Hematopoietic multipotent progenitor cell (in vitro differentiated cells): ENCODE measurements at places on chromosomes 6 and 20.

GRCh38 chr20:44031001-44031574, 116.4 kb downstream of the TOX2 start:
- DNase-seq = no peak

GRCh38 chr20:25019381-25020155, 27.0 kb upstream of the APMAP start:
- DNase-seq = no peak

DNA sequence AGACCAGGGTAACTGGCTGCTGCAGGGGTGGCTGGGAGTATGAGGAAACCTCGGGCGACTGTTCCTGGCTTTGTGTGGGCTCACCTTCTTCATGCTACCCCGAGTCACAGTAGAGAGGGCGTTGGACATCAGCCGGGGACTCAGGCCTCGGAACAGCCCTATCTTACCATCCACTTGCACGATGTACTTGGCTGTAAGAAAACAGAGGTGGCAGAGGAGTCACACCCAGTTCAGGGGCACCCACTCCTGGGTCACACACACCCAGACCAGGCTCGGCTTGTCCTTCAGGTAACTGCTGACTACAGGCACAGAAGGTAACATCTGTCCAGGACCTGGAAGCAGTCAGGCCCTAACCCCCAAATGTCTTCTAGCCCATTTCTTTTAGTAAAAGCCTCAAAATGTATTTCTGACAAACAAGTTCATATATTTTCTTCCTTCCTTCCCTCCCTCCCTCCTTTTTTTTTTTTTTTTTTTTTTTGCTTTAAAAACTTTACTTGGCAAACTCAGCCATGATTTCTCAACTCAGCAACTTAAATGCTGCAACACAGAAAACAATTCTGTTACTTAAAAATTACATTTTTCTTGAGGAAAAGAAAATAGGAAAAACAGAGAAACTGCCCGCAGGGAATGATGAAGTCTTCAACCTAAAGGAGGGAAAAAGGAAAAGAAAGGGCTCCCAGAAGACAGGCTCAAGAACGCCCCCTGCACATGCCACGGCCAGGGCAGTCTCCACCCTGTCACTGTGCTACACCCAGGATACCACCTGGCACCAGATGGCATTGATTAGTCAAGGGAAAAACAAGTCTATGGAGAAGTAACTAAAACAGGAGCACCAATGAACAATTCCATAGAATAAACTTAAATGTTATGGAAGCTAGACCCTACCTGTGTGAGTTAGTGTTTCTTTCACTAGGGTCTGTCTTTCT, 7.3 kb downstream of the MTCH1 start:
- DNase-seq = no peak

DNA sequence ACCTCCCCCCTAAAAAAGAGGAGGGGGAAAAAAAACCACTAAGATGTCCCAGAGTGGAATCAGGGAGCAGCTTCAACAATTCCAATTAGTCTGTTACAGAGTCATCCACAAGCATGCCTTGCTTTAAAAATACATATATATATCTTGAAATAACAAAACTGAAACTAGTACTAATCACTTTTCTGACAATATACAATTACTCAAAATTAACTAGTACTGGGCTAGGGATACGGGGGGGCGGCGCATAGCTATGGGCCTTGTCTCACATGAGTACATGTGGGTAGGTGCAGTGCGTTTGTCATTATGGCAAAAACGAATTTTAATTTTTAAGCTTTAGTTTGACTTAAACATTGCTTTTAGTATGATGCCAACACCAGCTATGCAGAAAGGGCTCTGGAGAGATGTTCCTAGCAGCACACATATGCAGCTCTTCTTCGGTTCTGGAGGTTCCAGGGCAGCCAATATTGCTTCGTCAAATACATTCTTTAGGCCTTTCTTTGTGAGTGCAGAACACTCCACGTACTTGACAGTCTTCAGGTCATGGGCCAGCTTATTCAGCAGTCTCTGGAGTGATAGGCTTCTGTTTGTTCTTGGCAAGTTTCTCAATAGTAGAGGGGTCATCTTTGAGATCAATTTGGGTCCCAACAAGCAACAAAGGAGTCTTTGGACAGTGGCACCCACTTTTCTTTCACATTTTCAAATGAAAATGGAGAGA, 38.8 kb downstream of the ITCH start:
- DNase-seq = no peak

GRCh38 chr20:24465159-24465558, 4.3 kb upstream of the SYNDIG1 start:
- DNase-seq = no peak

DNA sequence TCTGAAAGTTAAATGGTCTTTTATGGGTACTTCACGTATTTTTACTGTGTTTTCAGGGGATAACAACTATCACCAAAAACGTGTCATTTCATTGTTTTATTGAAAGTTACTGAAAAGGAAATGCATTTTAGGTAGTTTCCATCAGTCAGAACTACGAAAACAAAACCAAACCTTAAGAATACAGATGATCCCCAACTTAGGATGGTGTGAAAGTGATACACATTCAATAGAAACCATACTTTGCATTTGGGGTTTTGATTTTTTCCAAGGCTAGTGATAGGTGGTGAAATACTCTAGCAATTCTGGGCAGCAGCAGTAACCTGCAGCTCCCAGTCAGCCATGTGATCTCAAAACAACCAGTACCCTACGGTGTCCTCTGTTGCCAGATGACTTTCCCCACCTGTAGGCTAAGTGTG, 25.9 kb upstream of the EFHC1 start:
- no peak for DNase-seq

- DNase-seq = no peak
Observed at GRCh38 chr20:1813674-1814635, 81.3 kb upstream of the SIRPA start.

- DNase-seq = no peak
Observed at GRCh38 chr6:106300944-106301343, 24.6 kb downstream of the ATG5 start.

GRCh38 chr20:57555457-57556184, 5.3 kb upstream of the PCK1 start:
- no peak for DNase-seq

- DNase-seq = no peak
Observed at GRCh38 chr6:72825315-72825911, 203.5 kb downstream of the KCNQ5 start.

DNA sequence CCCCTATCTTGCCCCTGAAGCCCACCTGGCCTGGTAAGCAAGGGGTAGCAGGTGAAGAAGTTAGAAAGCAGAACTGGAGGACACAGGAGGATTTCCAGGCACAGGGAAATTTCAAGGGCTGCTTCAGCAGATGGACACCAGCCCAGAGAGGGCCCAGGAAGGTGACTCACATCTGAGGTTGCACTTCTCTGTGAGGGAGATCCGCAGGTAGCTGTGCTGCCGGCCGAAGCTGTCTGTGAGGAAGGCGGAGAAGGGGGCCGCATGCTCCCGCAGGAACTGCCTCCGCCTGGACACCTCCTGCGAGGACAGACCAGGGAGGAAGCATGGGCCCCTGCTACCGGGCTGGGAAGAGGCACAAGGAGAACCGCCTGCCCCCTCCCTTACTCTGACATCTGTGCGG, 7.1 kb downstream of the MOCS1 start:
- DNase-seq = no peak

DNA sequence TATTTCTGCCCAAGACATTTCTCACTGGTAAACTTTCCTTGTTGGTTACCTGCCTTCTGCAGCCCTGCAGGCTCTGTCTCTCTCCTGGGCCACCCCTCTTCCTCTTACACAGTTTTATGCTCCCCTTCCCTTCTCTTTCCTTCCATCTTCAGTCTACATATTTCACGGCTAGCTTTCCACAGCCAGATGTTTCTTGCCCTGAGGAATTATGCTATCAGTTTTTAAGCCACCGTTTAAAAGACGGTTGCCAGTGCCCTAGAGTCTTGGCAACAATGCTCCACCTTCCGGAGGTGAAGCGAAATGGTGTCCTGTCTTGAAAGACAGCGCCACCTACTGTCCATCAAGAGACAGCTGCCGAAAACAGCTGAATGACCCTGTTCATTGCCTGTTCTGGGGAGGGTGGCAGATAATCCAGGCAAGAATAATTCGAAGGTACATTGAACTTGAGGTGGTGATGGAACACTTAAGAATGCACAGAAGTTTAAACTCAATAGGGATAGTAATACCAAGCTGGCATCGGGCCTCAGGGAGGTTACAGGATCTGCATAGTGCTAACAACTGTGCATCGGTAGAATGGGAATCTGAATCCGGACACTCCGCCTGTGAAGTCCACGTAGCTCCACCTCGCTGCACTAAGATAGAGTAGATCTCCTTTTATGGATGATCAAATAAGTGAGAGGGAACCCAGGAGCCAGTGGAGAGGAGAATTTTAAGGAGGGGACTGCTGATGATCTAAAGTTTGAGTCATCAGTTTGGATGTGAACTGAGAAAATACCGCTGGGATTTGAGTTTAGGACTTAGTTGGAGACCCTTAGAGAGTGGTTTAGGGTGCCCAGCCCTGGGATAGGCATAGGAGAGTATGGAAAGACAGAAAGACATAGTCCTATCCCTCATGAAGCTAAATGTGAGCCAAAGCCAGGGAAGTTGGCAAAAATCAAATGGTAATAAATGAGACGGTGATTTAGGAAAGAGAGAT, 4.8 kb upstream of the TRIM40 start:
- peak; percentile 81 for DNase-seq

DNA sequence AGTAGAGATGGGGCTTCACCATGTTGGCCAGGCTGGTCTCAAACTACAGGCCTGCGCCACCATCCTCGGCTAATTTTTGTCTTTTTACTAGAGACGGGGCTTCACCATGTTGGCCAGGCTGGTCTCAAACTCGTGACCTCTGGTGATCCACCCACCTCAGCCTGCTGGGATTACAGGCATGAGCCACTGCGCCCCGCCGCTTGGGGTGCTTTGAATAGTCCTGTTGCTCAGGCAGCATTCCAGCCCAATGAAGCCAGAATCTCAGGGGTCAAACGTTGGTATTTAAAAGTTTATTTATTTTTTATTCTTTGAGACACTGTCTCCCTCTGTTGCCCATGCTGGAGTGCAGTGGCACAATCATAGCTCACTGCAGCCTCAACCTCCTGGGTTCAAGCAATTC, 11.3 kb downstream of the MOCS3 start:
- DNase-seq = no peak

- DNase-seq = no peak
Observed at GRCh38 chr6:57162516-57162915, 9.6 kb upstream of the BAG2 start.

DNA sequence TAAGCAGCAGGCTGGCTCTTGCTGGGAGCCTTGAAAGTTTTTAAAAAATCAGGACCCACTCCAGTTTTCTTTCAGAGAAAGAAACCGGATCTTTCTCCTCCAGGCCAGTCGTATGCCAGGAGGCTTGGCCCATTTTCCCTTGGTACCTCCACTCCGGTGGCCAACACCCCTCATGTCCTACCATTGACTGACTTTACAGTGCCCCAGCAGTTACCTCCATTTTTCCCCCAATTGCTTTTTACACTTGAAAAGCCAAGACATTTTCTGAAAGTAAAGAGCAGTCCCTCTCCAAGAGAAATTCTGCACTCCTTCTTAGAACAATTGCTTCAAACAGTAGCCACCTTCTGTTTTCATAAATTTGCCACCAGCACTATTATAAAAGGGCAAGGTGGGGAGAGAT, 47.7 kb upstream of the SNX9 start:
- no peak for DNase-seq

GRCh38 chr6:14108571-14109410, 8.8 kb upstream of the CD83 start:
- peak; percentile 80 for DNase-seq

DNA sequence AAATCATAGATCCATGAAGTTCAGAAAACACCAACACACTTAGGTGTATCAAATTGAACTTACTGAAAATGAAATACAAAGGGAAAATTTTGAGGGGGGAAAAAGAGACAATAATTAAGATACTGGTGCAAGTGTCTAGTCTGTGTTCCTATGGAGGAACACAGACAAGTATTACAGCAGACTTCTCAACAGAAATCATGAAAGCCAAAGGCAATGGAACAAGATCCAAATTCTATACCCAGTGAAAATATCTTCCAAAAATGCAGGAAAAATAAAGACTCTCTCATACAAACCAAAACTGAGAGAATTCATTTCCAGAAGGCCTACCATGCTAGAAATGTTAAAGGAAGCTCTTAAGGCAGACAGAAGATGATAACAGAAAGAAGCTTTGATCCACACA, 63.1 kb downstream of the NRN1 start:
- no peak for DNase-seq

GRCh38 chr20:25447671-25448070, 40.2 kb downstream of the GINS1 start:
- DNase-seq = no peak

DNA sequence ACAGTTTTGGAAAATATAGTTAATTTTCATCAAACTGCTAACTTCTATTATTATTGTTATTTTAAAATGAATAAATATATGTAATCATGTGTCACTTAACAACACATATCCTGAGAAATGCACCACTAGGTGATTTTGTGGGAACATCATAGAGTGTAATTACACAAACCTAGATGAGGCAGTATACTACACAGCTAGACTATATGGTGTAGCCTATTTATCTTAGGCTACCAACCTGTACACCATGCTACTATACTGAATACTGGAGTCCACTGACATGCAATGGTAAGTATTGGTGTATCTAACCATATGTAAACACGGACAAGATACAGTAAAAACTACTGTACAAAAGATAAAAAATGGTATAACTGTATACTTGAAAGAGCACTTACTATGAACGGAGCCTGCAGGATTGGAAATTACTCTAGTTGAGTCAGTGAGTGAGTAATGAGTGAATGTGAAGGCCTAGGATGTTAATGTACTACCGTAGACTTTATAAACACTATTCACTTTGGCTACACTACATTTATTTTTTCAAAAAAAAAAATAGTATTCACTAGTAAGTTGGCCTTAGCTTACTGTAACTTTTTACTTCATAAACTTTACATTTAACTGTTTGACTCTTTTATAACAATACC, 72.4 kb downstream of the ASCC3 start:
- DNase-seq = no peak

DNA sequence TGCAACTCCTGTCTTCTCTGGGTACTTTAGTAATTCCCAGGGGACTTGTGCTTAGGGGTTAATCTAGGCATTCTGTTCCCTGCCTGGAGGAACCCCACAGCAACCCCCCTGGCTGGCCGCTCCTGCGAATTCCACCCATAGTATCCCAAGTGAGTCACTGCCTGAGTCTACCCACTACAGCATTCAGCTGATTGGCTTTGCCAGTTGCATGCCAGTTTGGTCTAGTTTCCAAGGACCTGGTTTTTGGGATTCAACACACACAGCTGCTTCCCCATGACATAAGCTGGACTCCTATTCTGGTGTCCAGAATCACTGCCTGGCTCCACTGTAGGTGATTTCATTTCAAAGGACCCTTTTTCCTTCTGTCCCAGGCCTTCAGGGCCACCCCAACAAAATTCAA, 40.3 kb downstream of the PLCG1 start:
- DNase-seq = no peak

GRCh38 chr6:108168501-108169463, 3.0 kb downstream of the NR2E1 start:
- DNase-seq = no peak

DNA sequence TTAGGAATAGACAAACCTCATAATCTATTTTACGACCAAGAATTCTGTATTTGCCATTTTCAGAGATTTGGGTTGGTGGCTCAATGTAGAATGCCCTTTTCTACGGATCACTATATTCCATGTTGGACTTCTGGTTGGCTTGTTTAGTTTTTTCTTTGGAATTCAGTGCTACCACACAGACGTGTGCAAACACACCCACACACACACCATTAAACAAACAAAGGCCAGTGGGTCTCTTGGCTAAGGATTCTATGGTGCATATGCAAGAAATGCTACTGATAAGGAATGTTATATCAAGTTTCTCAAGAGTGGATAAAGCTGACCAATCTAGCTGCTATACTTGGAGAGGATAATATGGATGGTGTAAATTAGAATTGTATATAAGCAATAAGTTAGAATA, 8.0 kb downstream of the ABT1 start:
- no peak for DNase-seq
